ENCODE measurements at places on chromosomes 6 and 20.

DNA sequence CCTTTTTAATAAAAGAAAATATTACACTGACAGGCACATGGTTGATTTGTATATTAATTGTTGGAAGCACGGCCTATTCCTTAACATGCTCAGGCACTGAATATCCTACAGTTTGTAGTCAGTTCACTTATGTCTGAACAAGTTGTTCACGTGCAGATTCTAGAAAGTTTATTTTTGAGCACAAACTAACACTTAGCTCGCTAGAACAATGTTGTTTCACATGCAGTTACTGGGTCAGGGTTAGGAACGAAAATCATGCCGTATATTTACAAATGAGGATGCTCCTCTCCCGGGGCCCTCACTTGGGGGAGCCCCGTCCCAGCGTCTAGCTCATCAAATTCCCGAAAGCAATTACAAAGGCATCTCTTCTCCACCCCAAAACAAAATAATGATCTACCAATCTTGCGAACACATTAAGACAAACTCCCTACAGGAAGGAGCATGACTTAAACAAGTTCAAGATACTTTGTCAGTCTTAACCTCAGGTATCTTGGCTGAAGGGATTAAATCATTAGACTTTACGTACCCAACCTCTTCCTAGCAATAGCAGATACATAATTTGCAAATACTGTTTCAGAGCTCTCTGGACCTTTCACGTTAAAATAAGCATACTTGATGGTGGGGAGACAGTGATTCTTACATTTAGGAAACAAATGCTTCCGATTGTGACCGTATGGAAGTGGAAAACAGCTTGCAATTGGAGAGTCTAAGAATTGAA, 1.5 kb downstream of the MAP7 start:
- H3K36me3 ChIP-seq: no peaks in the 10 kb centered on the region
- H3K27ac ChIP-seq: no peak overlapping the region
- H3K4me1 ChIP-seq: peaks cover 13% of the 10 kb centered on the region
- no peak for DNase-seq
- peaks cover 41% of the 10 kb centered on the region for H3K27me3 ChIP-seq
- no peak overlapping the region for H3K4me3 ChIP-seq

- DNase-seq: no peak
- H3K4me1 ChIP-seq: no peaks in the 10 kb centered on the region
- H3K27ac ChIP-seq: no peak overlapping the region
- no peak overlapping the region for H3K4me3 ChIP-seq
- no peaks in the 10 kb centered on the region for H3K27me3 ChIP-seq
Observed at GRCh38 chr6:27700337-27700736, 211.9 kb downstream of the OR2B2 start.

- no peaks in the 10 kb centered on the region for H3K27me3 ChIP-seq
- no peaks in the 10 kb centered on the region for H3K36me3 ChIP-seq
- no peak overlapping the region for H3K4me3 ChIP-seq
- no peak for DNase-seq
- H3K4me1 ChIP-seq: peaks cover 3% of the 10 kb centered on the region
Observed at GRCh38 chr20:50017160-50017559, 34.4 kb downstream of the SNAI1 start.

DNA sequence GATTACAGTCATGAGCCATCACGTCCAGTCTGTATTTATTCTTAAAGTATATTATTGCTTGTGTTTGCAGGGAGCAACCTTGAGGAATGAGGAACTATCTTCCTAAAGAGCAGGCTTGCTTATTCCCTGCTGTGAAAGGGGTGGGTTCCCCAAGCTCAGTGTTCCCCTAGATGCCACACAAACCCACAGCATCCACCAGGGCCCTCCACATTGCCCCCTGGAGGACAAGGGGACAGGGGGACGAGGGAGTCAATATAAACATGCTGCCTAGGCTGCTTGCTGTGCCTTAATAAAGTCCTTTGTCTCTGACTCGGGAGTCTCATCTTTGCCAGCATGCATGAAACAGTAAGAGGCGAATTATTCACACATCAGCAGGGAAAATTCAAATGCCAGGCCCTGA, 8.0 kb upstream of the IDH3B start:
- no peaks in the 10 kb centered on the region for H3K4me1 ChIP-seq
- H3K36me3 ChIP-seq: no peaks in the 10 kb centered on the region
- no peak overlapping the region for H3K27ac ChIP-seq
- H3K4me3 ChIP-seq: no peak overlapping the region
- H3K27me3 ChIP-seq: no peaks in the 10 kb centered on the region
